Naive thymus-derived CD4-positive, alpha-beta T cell (primary cell): ENCODE measurements at places on chromosomes 7 and 10.

DNA sequence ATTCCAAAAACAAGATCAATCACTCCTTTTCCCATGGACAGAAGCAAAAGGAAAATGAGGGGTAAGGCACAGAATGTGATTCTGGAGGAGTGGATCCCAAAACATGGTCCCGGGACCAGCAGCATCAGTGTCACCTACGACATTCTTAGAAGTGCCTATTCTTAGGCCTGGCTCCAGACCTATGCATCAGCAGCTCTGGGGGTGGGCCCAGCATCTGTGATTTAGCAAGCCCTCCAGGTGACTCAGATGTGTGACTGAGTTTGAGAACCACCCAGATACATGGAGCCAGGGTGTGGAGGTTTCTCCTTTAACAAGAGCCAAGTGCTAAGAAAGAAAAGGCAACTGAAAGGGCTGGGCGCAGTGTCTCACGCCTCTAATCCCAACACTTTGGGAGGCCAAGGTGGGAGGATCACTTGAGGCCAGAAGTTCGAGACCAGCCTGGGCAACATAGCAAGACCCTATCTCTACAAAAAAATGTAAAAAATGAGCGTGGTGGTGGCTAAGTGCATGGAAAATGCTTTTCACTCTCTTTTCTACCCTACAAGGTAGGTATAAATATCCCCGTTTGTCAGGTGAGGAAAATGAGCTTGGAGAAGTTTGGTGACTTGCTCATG is 17.1 kb upstream of the ARPC1A start:
- no peaks in the 10 kb centered on the region for H3K4me1 ChIP-seq
- no peak overlapping the region for H3K4me3 ChIP-seq
- H3K27me3 ChIP-seq, result no peaks in the 10 kb centered on the region
- no peaks in the 10 kb centered on the region for H3K36me3 ChIP-seq
- DNase-seq, result no peak
- H3K27ac ChIP-seq, result no peak overlapping the region

DNA sequence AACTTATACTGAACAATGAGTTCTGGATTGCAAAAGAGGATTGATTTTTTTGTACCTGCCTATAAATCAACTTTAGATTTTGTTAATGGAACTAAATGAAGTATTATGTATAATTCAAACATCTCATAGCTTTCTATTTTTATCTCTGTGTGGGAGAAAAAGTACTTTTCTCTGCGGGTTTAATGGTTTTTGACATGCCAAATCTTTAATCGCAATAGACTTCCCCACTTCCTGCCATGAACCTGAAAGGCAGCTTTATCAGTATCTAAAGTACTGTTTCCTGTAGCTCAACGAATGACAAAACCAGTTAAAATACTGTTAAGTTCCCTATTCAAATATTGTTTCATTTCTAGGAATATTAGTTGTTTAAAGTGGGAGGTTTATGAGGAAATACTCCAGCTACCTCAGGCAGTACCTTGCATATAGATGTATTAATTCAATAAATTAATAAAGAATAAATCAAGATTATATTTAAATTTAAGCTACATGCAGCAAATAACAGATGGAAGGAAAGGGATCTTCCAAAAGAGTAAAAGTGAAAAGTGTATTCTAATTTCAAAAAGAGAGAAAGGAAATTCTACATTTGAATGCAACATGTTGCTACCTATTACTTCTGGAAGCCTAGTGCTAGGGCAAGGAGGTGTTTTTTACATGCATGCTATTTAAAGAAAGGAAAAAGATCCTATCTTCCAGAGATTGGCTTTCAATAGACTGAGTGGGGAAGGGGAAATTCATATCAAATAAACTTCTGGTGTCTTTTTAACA is 75.9 kb downstream of the SVOPL start:
- peaks cover 30% of the 10 kb centered on the region for H3K4me1 ChIP-seq
- peak; percentile 47 for DNase-seq
- no peaks in the 10 kb centered on the region for H3K27me3 ChIP-seq
- H3K27ac ChIP-seq, result no peak overlapping the region
- peak overlapping the region; percentile 18 for H3K4me3 ChIP-seq

DNA sequence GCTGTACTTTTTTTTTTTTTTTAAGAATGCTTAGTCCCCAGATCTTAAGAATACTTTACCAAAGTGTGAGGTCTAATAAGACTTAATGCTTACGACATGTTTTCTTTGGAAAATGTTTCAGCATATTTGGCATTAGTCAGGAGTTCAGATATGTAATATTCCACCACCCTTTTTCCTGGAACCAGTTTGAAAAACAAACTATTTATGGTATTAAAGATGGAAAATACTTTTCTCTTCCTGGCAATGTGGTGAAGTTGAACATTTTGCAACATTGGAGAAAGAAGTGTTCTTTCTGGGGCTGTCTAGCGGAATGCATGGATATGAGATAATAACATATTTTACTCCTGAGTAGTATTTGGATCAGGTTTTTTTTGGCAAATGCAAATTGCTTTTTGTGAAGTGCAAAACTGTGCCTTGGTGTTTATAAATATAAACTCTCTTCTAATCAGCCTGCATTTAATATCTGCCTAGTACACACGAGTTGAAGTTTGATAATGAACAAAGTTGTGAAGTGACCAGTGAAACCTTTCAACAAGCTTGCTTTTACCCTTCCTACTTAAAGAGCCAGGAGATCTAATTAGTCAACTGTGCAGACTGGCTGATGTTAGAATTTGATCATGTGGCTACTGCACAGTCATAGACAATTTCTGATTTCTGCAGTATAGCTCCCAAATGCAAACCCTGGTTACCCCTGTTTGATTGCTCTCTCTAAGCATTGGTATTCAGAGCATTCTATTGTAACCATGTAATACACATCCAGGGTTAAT is 20.9 kb downstream of the MAP3K8 start:
- no peaks in the 10 kb centered on the region for H3K27me3 ChIP-seq
- no peaks in the 10 kb centered on the region for H3K36me3 ChIP-seq
- H3K27ac ChIP-seq, result no peak overlapping the region
- no peak for DNase-seq
- no peak overlapping the region for H3K4me3 ChIP-seq
- peaks cover 26% of the 10 kb centered on the region for H3K4me1 ChIP-seq

DNA sequence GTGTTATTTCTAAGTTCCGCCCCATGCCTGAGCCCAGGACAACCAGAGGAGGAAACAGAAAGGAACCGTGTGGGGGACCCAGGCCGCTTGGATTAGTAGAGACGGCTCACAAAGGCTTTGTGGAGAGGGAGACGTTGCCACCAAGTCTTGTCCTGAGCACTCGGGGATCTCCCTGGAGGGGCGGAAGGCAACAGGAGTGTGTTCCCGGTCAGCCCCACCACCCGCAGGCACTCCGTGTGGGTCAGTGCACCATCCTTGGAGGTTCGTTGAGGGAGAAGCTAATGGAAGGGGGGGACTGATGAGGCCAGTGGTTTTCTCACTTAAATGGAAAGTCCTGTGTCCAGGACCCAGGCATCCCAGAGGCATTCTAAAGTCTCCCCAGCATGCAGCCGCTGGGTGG is 26.7 kb upstream of the EN2 start:
- H3K4me1 ChIP-seq, result no peaks in the 10 kb centered on the region
- no peak overlapping the region for H3K27ac ChIP-seq
- no peak overlapping the region for H3K4me3 ChIP-seq
- H3K27me3 ChIP-seq, result no peaks in the 10 kb centered on the region
- H3K36me3 ChIP-seq, result no peaks in the 10 kb centered on the region

- H3K27me3 ChIP-seq, result no peaks in the 10 kb centered on the region
- peaks cover 10% of the 10 kb centered on the region for H3K4me1 ChIP-seq
- no peak overlapping the region for H3K27ac ChIP-seq
- H3K36me3 ChIP-seq, result no peaks in the 10 kb centered on the region
- no peak overlapping the region for H3K4me3 ChIP-seq
- no peak for DNase-seq
Observed at GRCh38 chr10:44977287-44978212, 1.1 kb downstream of the DEPP1 start.
